ENCODE measurements at places on chromosomes 16 and 17. TPM values are rescaled to one million over a fixed set of nuclear protein-coding genes. Genes with fewer than 3 reads are reported as not detected.

DNA sequence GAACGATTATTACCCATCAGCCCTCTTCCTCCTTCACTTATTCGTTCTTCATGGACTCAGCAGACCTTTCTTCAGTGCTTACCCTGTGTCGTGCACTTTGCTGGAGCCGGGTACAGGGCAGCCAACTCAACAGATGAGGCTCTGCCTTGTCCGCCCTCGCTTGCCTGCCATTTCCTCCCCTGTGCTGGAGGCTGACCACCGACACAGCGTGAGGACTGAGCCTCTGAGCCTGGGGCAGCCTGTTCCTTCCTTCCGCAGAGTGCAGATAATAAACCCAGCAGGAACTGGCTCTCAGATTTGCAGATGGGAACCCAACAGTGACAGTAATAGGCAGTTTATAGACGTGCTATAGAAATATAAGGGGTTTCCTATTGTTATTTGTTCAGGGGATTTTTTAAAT lies 7.0 kb upstream of the SLC39A11 start:
- DNase-seq: no peak

CD300C gene
- 0.71 TPM for total RNA-seq

DNA sequence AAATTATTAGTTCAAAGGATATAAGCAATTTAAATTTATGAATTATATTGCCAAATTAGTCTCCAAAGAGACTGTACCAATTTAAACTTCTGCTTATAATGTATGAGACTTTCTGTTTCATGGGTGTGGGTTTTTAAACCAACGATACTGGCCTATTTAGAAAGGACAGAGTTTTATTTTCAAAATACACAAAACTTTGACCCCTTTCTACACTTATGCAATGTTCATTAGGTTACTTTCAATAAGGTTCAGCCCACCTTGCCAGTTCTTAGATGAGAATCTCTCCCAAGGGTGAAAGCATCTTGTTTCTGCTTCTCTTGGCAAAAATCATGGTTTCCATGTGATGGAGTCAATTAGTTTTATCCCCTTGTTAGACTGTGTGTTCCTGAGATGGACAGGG lies 84.7 kb downstream of the MYO1D start:
- DNase-seq: no peak

DNA sequence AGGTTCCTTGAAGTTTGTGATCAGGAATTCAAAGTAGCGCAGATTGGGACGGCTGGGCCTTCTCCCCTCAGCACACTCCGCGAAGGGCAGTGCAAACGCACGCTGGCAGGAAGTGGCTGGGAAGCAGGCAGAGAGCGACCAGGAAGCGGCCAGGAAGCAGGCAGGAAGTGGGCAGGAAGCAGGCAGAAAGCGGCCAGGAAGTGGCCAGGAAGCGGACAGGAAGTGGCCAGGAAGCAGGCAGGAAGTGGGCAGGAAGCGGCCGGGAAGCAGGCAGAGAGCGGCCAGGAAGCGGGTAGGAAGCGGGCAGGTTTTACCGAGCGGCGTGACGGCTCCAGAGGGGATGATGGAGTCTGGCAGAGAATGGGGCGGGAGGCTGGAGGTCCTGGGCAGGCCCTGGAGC lies 3.2 kb downstream of the DPEP1 start:
- DNase-seq: no peak

- DNase-seq: peak; percentile 76
Observed at GRCh38 chr16:81778861-81779535, at the start of gene PLCG2. TSS of gene PLCG2 (plus strand) at chr16:81779291. CDS start at chr16:81785990, 6,699 bp downstream.

- no peak for DNase-seq
Observed at GRCh38 chr16:55330781-55331647, 7.0 kb downstream of the IRX6 start.

FN3K gene
- total RNA-seq: 79.1 TPM

DNA sequence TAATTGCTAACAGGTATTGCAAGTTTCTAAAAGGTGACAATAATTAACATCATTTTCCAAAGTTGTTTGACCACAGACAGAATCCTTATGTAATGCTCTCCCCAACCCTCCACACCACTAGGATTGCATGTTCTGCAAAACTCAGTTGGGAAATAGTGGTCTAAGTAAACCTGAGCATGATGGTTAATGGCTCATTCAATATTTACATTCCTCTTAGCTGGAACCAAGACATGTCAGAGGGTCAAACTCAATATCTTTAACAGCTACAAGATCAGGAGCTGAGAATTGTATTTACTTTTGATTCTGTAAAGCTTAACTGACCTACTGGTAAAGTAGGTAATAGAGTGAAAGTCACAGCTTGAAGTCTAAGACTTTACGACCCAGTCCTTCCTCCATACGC lies 10.2 kb downstream of the MFSD6L start:
- no peak for DNase-seq

NOL3 gene
- total RNA-seq: 110 TPM

DNA sequence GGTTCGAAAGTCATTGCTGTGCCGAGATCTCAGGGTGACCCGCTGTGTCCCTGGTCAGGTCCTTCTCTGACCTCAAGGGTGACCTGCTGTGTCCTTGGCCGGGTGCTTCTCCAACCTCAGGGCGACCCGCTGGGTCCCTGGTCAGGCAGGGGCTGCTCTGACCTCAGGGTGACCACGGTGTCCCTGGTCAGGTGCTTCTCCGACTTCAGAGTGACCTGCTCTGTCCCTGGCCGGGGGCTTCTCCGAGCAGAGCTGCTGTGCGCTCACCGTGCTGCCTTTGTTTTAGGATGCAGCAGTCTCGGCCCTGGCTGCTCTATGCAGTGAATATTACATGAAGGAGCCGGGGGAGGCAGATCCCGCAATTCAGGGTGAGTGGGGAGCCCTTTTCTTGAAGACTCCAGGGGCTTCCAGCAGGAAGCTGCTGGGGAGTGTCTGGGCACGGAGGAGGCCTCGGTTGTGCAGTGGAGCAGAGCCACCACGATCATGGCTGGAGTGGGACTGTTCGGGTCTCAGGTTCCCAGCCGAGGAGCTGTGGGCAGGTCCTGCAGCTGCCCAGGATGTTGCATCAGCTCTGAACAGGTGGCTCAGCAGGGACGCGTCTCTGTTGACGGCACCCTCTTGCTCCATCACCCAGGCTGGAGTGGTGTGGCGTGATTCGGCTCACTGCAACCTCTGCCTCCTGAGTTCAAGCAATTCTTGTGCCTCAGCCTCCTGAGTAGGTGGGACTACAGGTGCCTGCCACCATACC lies 83.7 kb upstream of the ZNF750 start:
- peak; percentile 5 for DNase-seq

GRCh38 chr17:45954914-45955313 lies 44.1 kb upstream of the STH start:
- no peak for DNase-seq

DNA sequence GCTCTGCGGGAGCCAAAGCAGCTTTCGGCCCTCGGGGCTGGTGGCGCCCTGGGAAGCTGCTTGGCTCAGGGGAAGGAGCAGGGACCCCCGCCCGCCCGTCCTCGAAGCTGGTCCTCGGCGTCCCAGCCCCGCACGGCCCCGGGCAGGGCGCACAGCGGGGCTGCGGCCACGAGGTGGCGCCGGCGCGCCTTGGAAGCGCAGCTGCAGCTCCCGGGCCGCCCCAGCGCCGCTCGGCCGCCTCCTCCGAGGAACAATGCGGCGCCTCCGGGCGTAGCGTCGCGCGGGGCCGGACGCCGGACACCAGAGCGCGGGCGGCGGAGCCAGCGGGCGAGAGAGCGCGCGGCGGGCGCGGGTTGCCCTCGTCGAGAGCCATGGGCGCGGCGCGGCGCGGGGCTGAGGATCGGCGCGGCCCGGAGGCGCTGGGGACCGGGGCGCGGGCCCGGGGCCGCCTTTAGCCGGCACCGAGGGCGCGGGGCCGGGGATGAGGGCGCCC lies at the start of gene MGAT5B:
MGAT5B (plus strand) TSS at position 229 of the 493 bp plus-strand sequence. CDS start 626 bp downstream, outside the sequence.
- peak; percentile 80 for DNase-seq

DNA sequence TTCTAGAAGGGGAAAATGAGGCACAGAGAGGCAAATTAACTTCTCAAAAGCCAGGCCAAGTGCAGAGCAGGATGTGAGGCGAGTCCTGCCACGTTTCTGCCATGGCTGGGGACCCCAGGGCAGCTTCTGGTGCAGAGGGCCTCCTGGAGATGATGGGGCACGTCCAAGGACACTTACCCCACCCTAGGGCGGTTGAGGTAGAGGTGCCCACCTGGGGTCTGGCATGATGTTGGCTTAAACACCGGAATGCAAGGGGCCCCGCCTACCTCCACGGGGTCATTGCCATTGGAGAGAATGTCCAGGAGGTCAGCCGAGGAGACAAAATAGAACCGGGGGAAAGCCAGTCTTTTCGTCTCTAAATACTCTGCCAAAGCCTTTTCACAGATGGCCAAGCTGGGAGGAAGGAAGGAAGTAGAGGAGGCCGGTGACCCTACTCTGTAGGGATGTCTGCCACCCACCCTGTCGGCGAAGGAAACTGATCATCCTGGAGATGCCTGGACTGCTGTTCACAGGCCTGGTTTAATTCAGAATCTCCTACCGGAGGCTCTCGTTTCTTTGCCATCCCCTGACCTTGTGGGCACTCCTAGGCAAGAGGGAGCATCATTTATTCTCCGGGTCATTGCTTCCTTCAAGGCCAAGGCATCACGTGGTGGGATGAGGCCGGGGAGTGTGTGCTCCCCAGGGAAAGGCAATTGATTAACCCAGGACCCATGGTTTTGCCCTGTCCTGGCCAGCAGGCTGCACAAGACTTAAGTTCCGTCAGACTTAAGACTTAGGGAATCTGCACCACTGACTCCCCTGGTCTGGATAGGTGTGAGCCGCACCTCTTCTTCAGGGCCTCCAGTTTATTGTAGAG lies 70.5 kb downstream of the DNAH17 start:
- no peak for DNase-seq

CACNG1 gene
- not detected for total RNA-seq

DNA sequence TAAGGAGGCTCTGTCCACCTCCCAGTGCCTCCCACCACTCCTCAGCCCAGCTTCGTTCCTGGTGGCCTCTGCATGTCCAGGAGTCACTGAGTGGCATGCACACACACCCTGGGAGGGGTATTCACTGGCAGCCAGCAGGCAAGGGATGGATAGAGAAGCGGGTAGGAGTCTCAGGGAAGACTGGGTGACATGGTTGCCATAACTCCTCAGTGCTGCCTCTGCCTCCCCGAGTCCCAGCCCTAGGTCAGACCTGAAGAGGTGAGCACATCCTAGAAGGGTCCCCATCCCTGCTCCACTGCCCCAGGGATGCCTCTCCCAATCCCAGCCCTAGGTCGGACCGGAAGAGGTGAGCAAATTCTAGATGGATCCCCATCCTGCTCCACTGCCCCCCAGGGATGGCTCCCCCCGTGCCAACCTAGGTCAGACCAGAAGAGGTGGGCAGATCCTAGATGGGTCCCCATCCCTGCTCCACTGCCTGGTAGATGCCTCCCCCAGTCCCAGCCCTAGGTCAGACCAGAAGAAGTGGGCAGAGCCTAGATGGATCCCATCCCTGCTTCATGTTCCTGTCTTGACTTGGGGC lies 197.0 kb downstream of the IRF8 start:
- no peak for DNase-seq

- no peak for DNase-seq
Observed at GRCh38 chr17:4116516-4116915, 26.3 kb downstream of the ZZEF1 start.

CAPN15 gene
- 17.4 TPM for total RNA-seq

SLC12A3 gene
- total RNA-seq: not detected

DNA sequence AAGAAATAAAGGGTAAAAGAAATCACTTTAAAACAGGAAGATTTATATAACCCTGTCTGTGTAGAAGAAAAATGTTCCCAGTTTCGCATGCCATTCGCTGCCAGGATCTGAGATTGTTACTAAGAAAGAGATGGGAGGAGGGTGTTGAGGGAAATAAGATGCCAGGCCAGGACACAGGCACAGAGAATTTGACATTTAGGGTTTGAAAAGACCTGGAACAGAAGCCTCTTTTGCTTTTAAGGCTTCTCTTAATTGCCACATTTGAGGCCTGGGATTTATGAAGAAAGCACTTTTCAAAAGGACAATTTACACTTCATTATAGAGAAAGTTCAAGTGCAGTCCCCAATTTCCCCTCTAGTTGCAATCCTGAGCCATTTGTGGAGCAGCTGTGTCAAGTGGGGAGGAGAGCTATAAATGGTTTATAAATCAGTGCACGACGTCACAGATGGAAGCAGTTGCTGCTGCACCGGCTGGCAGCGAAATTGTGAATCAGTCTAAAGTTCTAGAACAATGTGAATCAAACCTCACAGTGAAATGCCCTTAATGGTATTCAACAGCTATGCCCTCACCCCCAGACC lies 26.5 kb upstream of the C16orf87 start:
- no peak for DNase-seq

- DNase-seq: no peak
Observed at GRCh38 chr16:27703121-27703520, 153.2 kb downstream of the KATNIP start.

ADCY7 gene
- 9.7 TPM for total RNA-seq

DNA sequence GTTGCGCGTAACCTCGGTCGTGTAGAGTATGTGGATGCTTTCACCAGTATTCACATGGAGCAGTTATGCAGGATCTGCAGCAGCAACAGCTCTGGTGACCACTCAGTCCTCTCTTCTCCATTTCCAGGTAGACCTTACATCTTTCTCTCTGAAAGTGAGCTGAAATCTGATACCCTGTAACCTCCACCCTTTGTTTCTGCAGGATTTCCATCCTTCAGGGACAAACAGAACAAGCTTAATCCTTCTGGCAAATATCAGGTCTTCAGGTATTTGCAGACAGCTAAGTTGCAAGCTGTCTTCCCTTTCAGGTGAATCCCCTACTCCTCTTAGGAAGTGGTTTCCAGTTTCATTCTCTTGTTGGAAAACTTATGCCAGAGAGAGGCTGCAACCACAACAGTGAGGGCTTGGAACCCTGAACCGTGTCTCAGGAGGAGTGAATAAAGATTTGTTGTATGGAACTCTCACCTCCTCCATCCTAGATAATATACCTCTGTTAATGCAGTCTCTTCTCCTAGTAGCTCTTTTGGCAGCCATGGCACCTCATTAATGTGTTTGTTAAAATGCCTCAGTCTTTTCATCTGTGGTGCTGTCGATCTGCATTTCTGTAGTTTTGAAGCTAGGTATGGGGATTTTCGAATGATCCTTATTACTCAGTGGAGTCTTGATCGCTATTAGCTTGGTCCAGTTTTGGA lies 172.5 kb downstream of the PRKCA start:
- DNase-seq: no peak

ADAT1 gene
- total RNA-seq: 28.4 TPM

GRCh38 chr16:3546986-3547682 lies 30.1 kb downstream of the NLRC3 start:
- no peak for DNase-seq

DNA sequence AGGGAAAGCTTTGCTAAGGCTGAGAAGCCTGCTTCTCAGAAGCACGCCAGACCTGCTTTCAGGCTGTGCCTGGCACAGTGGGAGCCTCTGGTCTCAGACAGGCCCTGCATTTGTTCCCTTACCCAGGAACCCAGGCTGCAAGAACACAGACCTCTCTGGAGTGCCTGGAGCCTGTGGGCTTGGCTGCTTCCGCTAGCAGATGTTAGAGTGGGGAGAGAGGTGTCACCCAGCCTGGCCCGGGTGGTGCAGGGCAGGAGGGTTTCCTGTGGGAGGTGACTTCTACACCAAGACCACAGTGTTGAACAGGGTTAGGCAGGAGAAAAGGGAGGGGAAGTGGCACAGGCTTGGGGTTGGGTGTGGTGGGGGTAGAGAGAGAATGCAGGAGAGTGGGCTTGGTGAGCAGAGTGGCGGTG lies 35.8 kb upstream of the ADGRG1 start:
- DNase-seq: no peak
